ENCODE measurements at places on chromosomes 6 and 20.

DNA sequence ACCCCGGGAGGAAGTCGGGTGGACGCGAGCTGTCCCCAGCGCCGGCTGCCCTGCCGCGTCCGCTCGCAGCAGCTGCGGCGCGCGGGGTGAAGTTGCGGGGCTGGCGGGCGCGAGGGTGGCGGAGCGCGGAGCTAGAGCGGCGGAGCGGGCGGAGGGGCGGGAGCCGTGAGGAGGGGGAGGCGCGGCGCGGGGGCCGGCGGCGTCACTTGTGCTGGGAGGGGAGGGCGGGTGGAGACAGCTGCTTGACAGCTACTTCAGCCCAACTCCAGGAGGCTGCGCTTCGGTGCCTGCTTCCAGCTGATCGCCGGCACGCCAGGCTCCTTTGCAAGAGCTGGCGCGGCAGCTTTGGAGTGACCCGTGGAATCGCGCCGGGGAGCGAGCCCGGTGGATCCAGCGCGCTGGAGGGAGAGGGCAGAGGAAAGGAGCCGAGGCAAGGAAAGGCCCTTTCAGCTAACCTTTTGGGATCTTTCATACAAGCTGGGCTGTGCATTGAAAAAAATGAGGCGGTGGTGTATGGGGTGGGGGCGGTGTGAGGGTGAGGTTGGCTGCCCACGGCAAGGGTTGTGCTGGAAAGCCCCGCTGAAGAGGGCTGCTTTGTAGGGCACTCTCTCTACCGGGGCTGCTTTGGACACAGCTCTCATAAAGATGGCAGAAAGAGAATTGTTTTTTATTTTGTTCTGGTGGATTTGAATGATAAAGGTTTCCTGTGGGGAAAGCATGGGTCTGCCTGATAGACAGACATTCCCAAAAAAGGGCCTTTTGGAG lies 24.6 kb downstream of the RIPOR2 start:
- DNase-seq: peak; percentile 21

- DNase-seq: peak; percentile 82
Measured at GRCh38 chr20:47453167-47453782, 48.4 kb upstream of the NCOA3 start.

- DNase-seq: no peak
Measured at GRCh38 chr6:11650025-11650696, 112.6 kb downstream of the TMEM170B start.

GRCh38 chr20:32110173-32110704 lies 725 bp downstream of the TM9SF4 start:
- peak; percentile 9 for DNase-seq

- DNase-seq: peak; percentile 44
Measured at GRCh38 chr6:39029156-39030011, 19.2 kb upstream of the GLP1R start.

GRCh38 chr6:44176130-44176761 lies 17.6 kb downstream of the CAPN11 start:
- no peak for DNase-seq

DNA sequence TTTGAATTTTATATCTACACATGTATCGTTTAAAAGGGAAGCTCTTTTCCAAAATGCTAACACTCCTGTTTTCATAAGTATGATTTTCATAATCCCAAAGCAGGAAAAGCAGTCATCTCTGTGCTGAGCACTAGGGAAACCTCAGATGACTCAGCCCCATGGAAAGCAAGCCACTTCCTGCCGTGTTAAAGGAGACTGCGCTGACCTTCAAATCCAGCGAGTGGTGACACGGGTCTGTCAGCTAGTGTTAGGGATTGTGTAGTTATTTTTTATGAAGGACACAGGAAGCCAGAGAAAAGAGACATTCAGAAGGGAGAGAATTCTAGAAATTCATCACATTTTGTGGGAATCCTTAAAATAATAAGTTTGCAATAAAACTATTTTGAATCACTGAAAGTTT lies 57.0 kb upstream of the CD93 start:
- DNase-seq: peak; percentile 24

DNA sequence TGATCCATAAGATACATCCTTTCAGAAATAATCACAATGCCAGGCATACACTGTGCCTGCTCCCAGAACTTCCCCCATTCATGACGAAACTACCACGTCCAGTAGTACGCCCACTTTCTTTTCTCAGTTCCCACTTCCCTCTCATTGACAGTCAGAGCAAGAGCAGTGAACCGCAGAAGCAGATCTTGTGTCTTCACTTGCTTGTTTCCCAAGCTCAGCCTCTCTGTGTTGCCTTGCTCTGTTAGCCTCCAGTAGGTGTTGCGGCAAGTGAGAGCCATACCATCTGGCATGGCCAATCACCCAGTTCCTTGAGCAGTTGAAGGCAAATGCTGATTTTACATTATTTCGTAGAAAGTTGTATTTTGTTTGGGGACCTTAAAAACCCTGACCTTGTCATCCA lies 11.7 kb downstream of the UST start:
- DNase-seq: peak; percentile 90

DNA sequence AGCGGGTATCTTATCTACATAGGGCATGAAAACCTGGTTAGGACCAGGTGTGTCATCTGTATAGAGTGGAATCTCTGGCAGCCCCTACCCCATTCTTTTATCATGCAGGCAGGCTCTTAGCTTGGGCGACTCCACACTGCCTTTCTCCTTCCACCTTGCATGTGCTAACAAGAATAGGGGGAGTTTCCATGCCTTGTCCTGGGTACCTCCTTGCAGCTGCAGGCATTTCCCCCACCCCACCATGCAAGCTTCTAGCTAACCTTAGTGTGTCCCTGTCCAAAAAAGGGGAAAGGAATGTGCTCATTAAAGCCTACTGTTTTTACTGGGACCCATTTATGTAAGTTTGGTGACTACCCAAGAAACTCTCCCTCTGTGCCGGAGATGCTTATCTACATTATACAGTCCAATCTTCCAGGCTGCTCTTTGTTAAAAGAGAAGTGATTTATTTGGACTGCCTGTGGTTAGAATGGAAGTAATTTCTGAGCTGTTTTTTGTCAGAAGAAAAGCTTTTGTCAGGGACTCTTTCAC lies 10.5 kb upstream of the CEP43 start:
- DNase-seq: no peak

GRCh38 chr20:58495623-58496428 lies 19.4 kb downstream of the APCDD1L start:
- no peak for DNase-seq

Data from RPMI8226 (cell line).